ENCODE measurements at places on chromosomes 11 and 22.

DNA sequence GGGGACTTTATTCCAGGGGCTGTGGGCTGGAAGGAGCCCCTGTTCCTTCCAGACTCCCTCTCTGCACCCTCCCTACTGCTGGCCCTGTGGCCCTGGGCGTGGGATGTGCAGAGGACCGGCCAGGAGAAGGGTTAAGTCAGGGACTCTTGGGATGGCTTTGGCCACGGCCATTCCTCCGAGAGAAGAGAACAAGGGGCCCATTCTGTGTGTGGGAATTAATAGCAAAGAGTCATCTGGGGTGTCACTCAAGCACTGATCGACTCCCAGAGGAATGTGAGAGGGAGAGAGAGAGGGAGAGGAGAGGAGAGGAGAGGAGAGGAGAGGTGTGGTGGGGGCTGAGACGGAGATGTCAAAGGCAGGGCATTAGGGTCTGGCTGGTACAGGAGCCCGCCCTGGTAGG, 14.2 kb upstream of the SOX10 start:
- no peak for DNase-seq

DNA sequence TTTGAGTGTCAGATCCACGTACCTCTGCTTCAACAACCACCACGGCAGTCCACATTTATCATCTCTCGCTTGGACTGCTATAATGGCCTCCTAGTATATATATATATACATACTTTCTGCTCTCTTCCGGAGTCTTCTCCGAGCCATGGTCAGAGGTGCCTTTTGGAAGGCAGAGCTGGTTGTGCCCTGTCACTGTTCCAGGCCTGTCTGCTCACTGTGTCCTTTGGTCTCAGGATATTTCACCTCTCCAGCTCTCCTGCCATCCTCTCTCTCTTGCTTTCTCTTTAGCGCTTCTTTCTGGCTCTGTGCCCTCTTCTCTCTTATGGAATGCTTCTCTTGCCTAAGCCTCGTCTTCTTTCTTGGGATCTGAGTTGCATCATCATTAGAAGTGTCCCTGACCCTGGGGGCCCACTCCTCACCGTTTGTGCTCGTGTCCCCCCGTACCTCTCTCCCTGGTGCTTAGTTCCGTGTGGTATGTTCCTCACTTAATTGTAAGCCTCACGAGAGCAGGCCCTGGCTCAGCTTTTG, 86.1 kb upstream of the RASSF10 start:
- no peak for DNase-seq

DNA sequence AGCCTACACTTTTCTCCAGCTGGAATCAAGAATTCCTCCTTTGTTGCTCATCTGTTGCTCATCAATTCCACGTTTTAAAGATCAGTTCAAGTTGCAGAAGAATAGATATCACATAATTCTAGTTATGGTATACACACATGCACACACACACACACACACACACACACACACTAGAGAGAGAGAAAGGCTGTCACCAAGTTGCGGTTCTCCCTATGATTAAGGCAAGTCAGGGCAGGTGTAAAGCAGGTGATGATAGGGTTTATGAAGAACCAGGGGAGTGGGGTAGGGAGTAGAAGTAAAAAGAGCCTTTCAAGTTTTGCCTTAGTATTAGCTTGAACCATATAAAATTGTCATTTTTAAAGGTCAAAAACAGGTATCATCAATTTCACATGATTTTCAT, 31.7 kb upstream of the TMPRSS4 start:
- DNase-seq: no peak

DNA sequence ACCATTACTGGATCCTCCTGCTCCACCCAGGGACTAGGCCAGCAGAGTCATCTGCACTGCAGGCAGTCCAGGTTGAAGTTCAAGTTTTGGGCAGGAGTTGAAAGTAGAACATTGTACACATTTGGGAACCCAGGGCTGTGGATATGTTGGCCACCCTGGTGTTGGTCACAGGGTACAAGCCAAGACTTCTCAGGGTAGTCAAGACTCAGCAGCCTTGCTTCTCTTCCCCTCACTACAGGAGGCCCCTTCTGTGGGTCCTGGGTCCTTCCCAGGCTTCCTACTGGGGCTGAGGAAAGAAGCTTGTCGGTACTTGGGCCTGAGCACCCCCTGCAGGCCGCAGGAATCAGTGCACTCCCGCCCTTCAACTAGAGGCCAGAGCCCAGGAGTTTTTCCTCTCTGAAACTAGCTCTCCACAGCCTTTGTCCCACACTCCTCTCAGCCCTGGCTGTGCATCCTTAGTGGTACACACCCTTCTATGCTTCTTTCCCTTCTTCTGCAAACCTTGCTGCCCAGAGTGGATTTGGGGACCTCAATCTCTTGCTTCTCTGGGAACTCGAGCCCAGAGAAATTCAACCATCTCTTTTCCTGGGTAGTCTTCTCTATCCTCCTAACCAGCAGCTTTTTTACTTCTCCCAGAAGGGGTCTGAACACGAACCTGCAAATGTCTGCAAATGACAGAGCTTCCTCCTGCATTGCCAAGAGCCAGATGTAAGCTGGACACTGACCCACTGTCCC, 2.6 kb upstream of the HPX start:
- peak; percentile 33 for DNase-seq

- DNase-seq: no peak
Observed at GRCh38 chr11:109728056-109728455, 306.1 kb downstream of the C11orf87 start.

GRCh38 chr11:94104734-94105133, 23.9 kb upstream of the PANX1 start:
- DNase-seq: no peak

DNA sequence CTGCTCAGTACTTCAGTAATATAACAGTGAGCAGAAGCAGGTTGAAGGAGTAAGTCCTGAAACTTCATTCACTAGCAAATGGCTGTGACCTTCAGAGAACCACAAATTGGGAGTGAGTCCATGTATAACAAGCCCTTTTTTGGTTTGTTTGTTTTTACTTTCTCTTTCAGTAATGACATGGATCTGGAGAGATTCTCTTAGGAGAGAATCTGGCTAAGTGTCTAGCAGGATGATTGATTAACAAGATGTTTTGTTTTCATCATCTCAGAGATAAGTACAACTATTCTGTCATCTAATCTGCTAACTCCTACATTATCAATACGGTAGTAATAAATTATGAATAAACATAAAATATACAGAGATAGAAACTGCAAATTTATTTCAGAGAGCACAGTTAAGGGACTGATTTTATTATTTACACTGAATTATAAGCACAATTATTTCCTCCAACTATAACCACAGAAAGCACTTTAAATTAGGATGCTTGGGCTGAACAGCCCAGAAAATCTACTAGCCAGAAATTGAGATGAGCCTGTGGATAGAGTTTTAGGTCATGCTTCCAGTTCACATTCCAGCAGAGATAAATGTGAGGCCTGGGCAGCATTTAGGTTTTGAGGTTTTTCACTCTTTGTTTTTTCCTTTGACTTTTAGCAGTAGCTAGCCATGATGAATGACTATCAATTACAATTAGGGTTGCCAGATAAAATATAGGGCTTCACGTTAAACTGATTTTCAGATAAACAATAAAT, 429.3 kb upstream of the FAT3 start:
- no peak for DNase-seq

GRCh38 chr11:134366254-134366653, 34.5 kb downstream of the GLB1L2 start:
- no peak for DNase-seq

- DNase-seq: no peak
Observed at GRCh38 chr11:79026803-79027445, 413.9 kb downstream of the TENM4 start.

- DNase-seq: no peak
Observed at GRCh38 chr22:37961062-37961461, 7.6 kb downstream of the POLR2F start.
